CD4-positive, alpha-beta T cell treated with Interleukin-4 for 1 hour (primary cell): ENCODE measurements at places on chromosomes 6 and 20.

- DNase-seq = no peak
Measured at GRCh38 chr6:34389034-34389433, 3.4 kb downstream of the NUDT3 start.

DNA sequence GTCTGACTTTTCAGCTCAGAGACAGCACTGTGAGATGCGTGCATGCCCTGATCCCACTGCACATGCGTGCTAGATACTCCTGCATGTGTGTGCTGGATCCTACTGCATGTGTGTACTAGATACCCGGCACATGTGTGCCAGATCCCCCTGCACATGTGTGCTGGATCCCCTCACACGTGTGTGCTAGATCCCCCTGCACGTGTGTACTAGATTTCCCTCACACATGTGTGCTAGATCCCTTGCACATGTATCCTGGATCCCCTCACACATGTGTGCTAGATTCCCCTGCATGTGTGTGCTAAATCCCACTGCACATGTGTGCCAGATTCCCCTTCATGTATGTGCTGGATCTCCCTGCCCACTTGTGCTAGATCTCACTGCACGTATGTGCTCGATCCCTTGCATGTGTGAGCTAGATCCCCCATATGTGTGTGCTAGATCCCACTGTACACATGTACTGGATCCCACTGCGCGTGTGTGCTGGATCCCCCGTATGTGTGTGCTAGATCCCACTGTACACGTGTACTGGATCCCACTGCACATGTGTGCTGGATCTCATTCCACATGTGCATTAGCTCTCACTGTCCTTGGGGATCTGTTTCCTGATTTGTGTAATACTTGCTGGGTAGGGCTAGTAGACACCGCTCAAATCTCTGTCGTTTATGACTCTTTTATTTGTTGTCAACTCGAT lies 214.6 kb downstream of the SMOC2 start:
- DNase-seq = no peak

DNA sequence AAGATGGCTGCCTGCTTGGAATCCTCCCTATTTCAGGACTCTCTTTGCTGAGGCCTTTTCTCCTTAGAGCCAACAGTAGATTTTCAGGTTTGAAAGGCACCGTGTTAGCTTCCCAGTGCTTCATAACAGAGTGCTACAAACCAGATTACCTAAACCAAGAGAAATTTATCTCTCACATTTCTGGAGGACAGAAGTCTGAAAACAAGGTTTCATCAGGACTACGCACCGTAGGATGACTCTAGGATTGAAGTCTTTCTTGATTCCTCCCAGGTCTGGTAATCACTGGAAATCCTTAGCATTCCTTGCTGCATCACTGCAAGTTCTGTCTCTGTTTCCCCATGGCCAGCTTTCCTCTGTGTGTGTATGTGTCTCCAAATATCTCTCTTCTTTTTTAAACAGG lies 508.4 kb upstream of the GJE1 start:
- DNase-seq = no peak

GRCh38 chr20:43959079-43959919 lies 44.6 kb downstream of the TOX2 start:
- DNase-seq = peak; percentile 64

GRCh38 chr6:14681699-14682487 lies 564.0 kb upstream of the JARID2 start:
- DNase-seq = no peak

DNA sequence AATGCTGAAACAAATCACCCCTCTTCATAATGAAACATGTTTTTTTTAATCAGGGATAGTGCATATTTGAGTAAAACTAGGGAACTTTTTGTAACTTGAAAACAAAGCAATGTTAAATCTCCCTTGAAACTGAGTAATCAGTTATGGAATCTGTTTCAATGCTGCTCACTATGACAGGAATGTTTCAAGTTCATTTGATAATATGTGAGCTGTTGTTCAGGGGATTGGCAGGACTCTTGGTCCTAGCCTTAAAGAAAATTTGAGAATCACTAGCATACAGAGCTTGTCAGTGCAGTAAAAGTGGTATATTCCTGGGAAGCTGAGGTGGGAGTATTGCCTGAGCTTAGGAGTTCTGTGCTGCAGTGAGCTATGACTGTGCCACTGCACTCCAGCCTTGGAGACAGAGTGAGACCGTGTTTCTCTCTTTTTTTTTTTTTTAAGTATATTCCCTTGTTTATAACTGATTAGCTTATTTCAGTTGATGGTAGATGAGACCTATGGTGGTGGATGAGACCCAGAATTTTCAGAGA lies 21.6 kb upstream of the CALHM6 start:
- DNase-seq = no peak

GRCh38 chr6:89826029-89826528 lies 3.6 kb upstream of the CASP8AP2 start:
- DNase-seq = no peak

- no peak for DNase-seq
Measured at GRCh38 chr6:125948455-125948854, 8.1 kb upstream of the HINT3 start.

DNA sequence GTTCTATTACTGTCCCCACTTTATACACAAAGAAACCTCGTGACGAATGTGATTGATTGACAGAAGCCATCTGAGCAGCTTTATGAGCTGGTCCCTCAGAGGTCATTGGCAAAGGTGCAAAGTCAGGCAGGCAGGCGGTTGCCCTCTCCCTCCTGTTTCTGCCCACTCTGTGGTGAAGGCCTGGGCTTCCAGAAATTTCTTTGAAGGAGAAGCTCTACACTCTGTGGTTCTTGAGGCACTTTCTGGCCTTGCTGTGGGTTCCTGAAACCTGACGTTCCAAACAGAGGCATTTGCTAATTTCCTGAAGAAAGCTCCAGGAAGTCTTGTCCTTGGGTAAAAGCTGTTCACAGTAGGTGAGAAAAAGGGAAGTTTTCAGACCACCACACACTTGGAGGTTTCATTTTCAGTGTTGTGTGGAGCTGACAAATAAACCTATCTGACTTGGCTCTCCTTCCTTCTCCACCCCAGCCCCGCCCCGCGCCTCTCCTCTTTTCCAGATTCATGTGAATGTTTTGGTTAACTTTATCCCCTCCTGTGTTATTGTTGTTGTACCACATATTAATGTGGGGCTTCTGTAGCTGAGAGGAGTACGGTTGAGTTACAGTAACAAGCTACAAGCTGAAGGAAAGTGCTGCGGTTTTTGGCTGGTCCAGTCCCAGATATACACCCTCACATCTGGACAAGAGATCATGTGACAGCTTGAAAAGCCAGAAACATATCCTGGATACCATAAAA lies 274.1 kb downstream of the CLIC5 start:
- no peak for DNase-seq

DNA sequence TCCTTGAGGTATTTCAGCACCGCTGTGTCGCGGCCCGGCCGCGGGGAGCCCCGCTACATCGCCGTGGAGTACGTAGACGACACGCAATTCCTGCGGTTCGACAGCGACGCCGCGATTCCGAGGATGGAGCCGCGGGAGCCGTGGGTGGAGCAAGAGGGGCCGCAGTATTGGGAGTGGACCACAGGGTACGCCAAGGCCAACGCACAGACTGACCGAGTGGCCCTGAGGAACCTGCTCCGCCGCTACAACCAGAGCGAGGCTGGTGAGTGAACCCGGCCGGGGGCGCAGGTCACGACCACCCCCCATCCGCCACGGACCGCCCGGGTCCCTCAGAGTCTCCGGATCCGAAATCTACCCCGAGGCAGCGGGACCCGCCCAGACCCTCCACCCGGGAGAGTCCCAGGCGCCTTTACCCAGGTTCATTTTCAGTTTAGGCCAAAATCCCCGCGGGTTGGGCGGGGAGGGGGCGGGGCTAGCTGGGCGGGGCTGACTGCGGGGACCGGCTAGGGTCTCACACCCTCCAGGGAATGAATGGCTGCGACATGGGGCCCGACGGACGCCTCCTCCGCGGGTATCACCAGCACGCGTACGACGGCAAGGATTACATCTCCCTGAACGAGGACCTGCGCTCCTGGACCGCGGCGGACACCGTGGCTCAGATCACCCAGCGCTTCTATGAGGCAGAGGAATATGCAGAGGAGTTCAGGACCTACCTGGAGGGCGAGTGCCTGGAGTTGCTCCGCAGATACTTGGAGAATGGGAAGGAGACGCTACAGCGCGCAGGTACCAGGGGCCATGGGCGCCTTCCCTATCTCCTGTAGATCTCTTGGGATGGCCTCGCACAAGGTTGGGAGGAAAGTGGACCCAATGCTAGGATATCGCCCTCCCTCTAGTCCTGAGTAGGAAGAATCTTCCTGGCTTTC lies 693 bp downstream of the HLA-F start:
- DNase-seq = peak; percentile 82

GRCh38 chr6:96089173-96089572 lies 73.4 kb downstream of the FUT9 start:
- no peak for DNase-seq

GRCh38 chr20:23971310-23971709 lies 17.3 kb downstream of the GGTLC1 start:
- DNase-seq = no peak

DNA sequence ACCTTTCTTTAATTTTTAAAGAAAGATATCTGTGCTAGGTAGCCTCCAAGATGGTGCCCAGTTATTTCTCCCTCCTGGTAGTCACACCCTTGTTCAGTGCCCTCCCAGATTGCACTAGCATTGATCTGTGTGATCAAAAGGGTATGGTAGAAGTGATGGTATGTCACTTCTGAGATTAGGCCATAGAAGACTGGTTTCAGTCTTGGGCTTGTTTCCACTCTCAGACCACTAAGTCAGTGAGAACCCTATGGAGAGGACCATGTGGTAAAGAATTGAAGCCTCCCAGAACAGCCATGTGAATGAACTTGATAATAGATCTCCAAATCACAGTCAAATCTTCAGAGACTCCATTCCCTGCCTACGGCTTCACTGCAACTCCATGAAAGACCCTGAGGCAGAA lies 57.3 kb downstream of the THEMIS start:
- DNase-seq = no peak

DNA sequence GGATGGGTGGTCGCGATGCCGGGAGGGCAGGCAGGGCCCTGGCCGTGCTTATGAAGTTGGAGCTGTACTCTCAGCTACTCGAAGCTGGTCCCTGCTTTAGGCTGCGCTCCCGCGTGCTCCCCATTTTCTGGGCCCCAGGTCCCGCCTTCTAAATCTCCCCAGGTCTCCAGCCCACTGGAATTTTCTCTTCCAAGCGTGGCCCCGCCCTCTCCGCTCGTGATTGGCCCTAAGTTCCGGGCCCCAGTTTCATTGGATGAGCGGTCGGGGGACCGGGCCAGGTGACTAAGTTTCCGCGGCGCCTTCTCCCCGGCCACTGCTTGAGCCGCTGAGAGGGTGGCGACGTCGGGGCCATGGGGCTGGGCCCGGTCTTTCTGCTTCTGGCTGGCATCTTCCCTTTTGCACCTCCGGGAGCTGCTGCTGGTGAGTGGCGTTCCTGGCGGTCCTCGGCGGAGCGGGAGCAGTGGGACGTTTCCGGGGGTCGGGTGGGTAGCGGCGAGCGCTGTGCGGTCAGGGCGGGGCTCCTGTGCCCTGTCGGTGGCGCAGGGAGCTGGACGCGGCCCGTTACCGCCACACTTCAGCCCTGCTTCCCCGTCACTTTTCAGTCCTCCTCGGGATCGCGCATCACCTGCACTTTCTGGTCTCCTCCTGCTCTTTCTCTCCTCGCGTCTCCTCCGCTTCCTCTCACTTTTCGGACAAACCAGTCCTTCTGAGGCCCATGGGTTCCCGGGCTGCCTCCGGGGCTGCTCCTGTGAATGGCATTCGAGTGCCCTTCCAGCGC lies at the start of gene MICA:
Gene MICA, plus strand, starts transcription at position 313 of the 778 bp plus-strand sequence. Its CDS starts 38 bp downstream, at position 351.
- peak; percentile 74 for DNase-seq

GRCh38 chr6:34332251-34333198 lies 59.9 kb downstream of the NUDT3 start:
- no peak for DNase-seq

DNA sequence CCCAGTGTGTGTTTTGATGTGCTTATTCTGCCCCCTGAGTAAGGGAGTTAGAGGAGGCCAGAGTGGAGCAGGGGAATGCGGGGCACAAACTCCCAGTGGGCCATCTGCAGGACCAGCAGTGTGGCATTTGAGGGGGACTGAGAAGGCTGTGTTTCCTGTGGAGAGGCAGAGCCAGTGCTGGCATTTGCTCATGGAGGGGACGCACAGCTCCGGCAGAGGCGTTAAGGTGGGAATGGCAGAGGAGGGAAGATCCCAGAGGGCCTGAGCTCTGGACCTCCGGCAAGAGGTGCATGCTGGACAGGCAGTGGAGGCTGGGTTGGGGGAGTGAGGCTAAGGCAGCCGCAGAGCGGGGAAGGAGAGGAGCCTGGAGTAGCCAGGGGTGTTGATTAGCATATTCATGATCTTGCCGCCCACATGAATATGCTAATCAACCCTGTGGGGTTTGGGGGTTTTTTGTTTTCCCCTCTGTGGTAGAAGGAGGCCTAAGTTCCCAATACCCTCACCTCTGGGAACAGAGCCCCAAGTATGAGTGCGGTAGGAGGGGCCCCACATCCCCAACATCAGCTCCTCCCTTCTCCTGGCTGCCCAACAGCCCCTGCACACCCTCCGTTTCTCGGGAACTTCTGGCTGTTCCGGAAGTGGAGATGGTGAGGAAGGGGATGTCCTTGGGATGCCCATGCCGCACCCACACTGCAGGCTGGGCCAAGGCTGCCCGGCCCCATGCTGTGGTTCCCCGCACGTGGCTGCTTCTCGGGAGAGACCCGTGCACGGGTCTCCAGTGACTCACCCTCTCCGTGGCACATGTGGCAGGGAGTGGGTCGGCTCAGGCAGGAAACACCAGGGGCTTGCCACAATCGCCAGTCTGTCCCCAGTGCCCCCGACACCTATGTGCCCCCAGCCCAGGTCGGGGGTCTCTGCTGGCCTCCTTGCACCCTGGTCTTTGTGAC lies 33.8 kb downstream of the DLGAP4 start:
- no peak for DNase-seq

DNA sequence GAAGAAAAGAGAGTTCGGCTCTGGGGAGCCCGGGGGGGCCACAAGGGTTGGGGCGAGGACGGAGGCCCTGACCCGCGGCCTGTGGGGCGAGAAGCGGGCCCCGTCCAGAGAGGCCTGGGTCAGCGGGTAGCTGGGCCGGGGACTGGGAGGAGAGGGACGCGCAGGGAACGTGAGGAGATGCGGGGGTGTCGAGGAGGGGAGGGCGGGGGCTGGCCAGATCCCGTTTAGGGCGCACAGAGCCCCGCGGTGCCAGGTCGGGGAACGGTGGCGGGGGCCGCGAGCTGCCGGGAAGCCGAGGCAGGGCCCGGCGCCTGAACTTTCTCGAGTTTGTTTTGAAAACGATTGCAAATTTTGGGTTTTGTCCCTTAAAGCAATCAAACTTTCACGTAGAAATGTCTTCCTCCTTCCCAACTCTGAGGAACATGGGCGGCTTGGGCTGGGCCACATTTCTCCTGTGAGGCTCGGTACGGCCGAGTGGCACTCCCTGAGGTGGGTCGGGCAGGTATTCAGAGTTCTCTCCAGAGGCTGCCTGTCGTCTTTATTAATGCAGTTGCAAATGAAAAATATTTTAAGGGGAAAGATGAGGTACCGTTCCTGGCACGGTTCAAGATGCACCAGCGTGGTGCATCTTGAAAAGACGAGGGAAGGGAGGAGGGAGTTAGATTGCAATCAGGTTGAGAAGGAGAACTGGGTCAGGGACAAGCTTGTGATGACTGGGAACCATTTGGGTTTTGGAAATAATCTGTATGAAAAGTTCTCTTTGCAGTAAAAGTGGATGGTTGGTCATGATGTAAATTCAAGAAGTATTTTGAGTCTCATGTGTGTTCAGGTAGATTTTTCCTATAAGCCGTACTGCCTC lies 972 bp downstream of the RNF8 start:
- DNase-seq = no peak

GRCh38 chr6:31575335-31575901 lies at the start of gene TNF:
TNF (plus strand) TSS chr6:31575565; CDS start chr6:31575742, 177 bp downstream.
- DNase-seq = peak; percentile 90
